GM13977 (cell line): ENCODE measurements at places on chromosomes 12 and 14.

DNA sequence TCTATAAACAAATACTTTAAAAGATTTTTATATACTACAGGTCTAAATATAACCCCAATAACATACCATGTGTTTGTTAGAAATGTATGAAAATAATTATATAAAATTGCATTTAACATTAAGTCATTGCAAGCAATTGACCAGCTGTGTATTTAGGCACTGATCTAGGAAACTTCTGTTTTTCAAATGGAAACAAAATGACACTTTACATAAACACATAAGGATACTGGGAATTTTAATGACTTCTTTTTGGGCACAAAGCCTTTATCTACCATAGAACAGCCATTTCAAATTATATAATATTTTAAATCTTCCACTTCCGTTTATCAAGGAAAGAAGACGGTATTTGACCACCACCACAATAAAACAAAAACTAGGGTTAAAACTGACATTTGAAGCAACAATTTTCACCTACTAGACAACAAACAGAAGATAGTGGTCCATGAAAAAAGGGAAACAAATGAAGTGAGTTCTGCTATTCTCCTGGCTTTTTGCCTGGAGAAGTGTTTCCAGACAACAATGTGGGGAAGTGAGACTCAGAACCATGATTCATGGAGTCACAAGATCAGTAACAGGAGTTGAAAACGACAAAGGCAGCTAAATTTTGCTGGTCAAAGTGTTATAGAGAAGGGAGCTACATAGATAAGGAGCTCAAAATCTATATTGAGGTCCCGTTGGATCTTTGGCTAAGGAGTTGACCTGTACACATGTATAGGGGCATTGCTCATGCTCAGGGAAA is 475.1 kb downstream of the TRHDE start:
- no peak for DNase-seq

GRCh38 chr12:110921262-110921661 is 883 bp upstream of the MYL2 start:
- DNase-seq, result no peak

GRCh38 chr12:51905471-51906429 is 1.6 kb upstream of the ACVRL1 start:
- no peak for DNase-seq

- DNase-seq, result no peak
Observed at GRCh38 chr12:109488051-109488665, 10.7 kb downstream of the UBE3B start.

DNA sequence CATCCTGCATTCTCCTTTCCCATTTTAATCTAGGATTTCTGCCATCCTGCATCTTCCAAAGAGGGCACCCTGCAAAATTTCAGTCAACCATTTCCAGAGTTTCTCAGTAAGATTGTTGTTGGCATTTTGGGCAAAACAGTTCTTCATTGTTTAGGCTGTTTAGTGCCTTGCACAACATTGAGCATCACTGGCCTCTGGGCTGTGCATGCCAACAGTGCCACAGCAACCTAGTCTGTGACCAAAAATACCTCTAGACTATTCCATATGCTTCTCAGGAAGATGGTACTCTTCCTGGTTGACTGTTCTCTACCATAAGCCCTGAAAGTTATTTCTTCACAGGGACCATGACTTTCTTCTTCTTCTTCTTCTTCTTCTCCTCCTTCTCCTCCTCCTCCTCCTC is 32.5 kb upstream of the ISM2 start:
- DNase-seq, result no peak

DNA sequence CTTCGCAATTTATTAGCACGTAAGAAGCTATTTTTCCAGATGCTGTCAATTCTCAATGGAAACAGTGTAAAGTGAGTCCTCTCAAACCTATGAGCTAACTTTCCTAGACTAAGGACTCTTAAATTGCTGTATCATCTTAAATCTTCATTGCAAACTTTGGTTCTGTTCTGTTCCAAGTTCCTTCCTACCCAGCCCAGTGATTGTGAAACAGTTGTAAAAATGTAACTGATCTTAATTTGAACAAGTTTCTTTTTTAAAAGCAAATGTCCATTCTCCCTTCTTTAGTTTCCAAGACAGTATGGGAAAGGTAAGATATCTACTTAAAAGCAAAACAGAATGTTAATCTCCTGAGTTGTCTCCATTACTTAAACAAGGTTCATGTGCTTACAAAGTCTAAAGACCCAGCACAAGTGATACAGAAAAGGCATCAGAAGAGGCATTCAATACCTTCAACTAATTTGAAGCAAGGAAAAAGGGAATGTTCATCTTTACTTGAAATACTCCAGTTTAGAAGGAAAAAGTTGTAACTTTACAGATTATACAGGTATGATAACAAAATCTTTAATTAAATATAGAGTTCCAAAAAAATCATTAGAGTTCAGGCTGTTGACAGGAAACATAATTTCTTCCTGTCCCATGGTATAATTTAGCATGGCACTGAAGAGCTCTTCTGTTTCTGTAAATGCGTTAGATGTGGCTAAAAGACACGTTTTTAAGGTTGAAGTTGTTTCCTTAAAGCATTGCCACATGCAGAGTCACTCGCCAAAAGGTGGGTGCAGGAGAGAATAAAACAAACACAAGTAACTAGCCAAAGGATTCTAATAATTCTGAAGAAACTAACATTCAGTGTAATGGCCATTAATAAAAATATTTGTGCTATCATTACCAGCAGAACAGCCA is 101.5 kb upstream of the USP15 start:
- no peak for DNase-seq

DNA sequence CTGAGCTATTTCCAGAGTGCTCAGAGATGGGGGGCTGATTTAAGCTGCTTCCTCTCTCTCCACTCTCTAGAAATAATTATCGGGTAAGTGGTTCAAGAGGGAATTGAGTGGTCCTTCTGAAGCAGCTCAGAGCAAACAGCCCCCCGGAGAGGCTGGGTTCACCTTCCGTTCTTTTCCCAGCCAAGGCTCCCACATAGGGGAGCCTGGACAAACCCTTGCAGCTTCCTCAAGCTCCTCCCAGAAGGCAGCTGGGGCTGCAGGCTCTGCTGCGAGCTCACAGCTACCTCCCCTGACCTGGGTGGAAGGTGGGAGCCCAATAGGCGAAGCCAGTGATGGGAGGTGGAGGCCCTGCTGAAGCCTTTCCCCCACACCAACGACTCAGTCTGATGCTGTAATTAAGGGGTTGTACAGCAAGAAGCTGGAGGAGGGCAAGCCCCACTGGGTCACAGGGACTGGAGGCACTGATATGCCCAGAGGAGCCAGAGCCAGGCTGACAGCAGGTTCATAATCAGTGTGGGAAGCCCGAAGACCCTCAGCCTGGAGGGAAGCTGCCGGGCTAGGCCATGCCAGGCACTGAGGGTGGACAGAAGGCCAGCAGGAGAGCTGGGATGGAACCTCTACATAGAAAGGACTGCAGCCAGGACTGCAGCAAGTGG is 52.4 kb downstream of the ARL6IP4 start:
- no peak for DNase-seq

DNA sequence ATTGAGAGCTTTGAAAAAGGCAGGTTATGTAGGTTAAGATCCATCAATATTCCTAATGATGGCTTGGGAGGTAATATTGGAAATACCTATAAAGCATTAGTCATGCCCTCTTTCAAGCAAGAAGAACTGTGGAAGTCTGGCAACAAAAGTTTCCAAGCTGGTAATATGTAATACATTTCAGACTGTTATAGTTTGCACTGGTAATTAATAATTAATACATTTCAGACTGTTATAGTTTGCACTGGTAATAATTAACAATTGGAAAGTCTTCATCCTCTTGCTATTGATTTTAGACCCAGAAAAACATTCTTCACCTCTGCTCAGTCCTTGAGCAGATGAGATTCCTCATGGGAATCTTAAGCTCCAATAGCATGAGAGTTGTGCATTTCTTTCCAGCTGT is 29.0 kb upstream of the WDR89 start:
- DNase-seq, result no peak

DNA sequence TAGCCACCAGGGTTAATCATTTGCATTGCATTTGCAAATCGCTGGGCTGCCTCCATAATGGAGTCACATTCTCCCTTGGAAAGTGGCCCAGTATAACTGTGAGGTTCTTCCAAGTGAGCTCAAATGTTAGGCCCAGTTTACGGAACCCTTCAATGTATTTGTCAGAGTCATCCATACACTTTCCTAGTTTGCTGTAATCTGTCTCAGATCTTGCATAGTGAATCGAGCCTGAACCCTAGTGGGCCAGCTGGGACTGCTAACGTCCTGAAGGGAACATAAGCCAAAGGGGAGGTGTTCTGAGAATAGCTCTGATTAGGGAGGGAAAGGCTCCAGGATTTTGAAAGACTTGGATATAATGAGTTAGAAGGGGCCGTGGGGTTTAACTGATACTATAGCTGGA is 406.3 kb downstream of the SLC6A15 start:
- DNase-seq, result no peak

DNA sequence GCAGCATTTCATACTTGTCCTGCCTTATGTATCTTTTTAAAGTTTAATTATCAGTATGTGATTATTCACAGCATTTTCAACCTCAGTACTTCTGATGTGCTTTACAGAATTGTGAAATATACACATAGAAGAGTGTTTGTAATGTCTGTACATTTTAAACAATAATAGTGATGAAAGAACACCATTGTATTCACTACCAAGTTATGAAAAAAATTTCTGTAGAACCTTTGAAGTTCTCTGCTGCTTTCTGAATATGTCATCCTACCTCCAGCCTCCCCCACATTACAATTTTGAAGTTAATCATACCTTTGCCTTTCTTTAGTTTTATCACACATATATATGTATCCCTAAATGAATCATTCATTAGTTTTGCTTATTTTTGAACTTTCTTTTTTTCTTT is 24.8 kb downstream of the FRMD6 start:
- no peak for DNase-seq

DNA sequence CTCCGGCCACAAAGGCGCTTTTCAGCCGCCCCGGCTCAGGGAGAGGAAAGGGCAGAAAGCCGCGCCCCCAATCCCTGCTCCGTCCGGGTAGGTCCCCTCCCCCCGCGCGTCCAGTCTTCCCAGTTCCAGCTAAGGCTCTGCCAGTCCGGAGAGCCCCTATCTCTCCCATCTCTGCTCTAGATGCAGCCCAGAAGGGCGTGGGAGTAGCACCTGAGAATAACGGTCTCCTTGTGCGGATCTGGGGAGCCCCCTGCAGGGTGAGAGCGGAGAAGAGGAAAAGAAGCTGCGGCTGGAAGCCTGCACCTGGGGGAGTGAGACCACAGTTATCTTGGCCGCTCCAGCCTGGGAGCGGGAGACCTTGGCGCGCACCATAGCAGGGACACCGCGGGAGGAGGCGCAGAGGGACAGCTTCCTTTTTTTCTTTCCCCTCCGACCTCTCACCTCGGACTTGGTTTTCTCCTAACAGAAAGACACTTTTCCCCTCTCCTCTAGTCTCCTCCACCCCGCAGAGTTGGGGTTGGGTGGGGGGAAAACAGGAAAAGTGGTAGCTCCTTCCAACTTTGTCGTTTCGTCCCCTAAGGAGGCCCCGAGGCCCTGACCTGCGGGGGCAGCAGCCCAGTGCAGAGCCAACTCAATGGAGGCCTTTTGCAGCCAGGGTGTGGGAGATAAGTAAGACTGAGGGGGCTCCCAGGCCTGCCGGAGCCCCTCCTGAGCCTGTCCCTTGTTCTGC is 2.4 kb downstream of the DHH start:
- peak; percentile 87 for DNase-seq

- DNase-seq, result no peak
Observed at GRCh38 chr12:65952737-65953209, 128.5 kb downstream of the HMGA2 start.

DNA sequence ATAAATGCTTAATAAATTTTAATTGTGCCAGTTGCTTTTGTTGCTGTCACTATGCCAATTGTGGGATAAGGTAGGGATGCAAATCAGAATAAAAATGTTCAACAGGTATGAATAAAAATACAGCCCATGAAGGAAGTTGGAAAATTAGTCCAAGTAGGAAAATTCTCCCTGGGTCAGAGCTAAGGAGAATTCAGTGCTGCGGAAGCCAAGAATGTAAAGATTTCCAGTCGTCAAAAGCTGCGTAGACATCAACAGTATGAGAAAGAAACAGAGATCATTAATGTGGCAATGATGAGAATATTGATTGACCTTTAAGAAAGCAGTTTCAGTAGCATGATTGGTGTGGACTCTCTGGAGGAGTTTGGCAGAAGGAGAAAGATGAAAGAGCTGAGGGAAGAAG is 87.9 kb downstream of the PLEKHA5 start:
- no peak for DNase-seq

- no peak for DNase-seq
Observed at GRCh38 chr14:96251656-96252155, 4.3 kb upstream of the BDKRB1 start.

DNA sequence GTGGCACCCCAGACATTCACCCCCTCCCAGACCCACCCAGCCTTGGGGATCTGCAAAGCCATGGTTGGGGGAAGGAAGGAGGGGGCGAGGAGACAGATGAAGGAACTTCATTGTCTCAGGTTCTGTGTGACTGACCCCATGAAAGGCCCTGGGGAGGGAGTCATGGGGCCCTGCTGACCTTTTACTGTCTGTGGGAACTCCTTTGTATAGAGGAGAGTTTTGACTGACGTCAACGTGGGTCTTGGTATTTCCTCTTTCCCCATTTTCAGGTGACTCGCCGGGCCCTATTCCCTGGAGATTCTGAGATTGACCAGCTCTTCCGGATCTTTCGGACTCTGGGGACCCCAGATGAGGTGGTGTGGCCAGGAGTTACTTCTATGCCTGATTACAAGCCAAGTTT is 3.1 kb upstream of the RAB5B start:
- DNase-seq, result no peak

- no peak for DNase-seq
Observed at GRCh38 chr14:98950353-98950895, 321.6 kb downstream of the BCL11B start.

DNA sequence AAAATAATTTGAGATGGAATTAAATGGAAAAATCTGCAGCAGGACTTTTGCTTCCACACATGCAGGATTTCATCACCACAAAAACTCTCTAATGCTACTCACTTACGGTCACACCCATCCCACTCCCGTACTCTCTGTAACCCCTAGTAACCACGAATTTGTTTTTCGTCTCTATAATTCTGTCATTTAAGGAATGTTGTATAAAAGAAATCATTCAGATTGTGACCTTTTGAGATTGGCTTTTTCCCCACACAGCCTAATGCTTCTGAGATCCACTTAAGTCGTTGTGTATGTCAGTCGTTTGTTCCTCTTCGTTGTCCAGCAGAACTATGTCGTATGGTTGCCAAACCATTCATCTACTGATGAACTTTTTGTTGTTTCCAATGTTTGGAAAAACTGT is 19.8 kb upstream of the PZP start:
- no peak for DNase-seq

DNA sequence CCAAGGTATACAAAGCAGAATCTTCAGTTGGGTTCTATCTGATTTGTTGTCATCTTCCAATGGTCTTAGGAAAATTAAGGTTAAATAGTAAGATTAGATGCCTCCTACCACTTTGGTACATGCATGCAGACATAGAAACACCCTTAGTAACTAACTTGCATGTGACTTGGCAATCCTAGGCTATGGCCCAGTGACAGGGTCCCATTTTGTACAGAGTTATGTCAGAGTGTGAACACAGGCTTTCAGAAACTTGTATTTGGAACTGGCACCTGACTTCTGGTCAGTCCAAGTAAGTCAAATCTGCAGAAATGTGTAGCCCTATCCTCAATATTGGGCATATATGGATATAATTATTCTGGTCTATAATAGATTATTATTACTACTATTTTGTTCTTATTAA is 53.1 kb downstream of the DAD1 start:
- no peak for DNase-seq
